Thoracic aorta (tissue), 2 donors: ENCODE measurements at places on chromosomes 13 and 19.

- no peak for DNase-seq
Observed at GRCh38 chr19:36081894-36082293, 27.2 kb downstream of the WDR62 start.

GRCh38 chr19:1465191-1466016 is 13.6 kb downstream of the C19orf25 start:
- DNase-seq: no peak

DNA sequence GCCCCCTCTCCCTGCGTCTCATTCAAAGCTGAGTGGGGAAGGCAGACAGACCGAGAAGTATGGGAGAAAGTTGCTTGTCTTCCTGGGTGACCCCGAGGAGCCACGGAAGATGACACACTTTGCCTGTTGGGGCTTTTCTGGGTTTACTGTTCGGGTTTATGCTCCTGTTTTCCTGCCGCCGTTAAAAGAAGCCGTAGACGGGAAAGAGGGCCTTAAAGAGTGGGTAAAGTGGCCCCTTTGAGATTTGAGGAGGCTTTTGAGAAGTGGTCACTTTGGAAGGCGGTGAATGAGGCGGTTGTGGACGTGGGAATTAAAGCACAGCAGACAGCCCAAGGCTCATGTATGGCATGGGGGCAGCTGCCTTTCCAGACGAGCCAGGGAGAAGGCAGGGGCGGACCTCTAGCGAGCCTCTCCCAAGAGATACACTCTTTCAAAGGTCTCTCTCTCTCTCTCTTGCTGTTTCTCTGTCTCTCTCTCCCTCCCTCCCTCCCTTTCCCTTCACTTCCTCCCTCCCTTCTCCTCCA is 493 bp upstream of the LHFPL6 start:
- no peak for DNase-seq

- DNase-seq: no peak
Observed at GRCh38 chr13:76397413-76397812, 488.8 kb downstream of the KCTD12 start.

DNA sequence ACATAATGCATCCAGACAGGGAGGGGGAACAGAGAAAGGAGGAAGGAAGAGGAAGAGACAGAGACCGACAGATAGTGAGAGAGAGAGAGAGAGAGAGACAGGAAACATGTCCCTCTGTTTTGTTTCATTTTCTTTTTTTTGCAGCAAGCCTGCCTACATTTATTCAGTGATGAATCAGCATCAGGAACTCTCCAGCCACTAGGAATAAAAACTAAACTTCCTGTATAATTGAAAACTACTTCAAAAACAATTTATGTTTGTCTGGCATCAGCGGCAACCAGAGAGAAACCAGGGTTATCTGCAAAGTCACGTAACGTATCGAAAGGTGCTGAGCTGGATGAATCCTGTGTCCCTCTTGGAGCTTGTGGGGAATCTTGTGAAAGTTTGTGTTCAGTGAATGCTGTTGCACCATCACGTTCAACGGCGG is 148.6 kb upstream of the SOX21 start:
- no peak for DNase-seq

- no peak for DNase-seq
Observed at GRCh38 chr19:39038098-39038497, 5.7 kb upstream of the FBXO27 start.
